NCI-H748 treated with DMSO at 0.1 percent for 48 hours (cell line): ENCODE measurements at places on chromosomes 7 and 10.

GRCh38 chr7:71995111-71995510 is 417.0 kb downstream of the CALN1 start:
- DNase-seq, result peak; percentile 76

DNA sequence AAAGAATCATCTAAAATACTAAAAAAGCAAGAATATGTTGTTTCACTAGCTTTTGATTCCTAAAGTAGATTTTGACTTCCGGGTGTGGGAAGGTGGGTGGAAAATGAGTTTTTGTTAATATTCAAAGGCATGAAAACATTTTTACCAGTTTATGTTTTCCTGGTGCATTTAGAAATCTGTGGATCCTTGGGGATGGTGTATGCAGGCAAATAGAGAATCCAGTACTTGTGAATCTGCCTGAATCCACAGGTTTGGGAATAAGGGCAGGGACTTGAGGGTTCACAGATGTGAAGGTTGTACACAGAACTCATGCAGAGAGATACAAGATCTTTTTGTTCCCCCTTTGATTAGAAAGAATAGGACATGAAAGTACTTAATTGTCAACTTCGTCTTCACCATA is 22.4 kb downstream of the AUTS2 start:
- no peak for DNase-seq

- DNase-seq, result no peak
Measured at GRCh38 chr10:31765541-31765940, 163.1 kb downstream of the ARHGAP12 start.

- no peak for DNase-seq
Measured at GRCh38 chr7:100016215-100016901, 962 bp downstream of the ZKSCAN1 start.

GRCh38 chr10:74641659-74642058 is 184.7 kb upstream of the KAT6B start:
- no peak for DNase-seq

DNA sequence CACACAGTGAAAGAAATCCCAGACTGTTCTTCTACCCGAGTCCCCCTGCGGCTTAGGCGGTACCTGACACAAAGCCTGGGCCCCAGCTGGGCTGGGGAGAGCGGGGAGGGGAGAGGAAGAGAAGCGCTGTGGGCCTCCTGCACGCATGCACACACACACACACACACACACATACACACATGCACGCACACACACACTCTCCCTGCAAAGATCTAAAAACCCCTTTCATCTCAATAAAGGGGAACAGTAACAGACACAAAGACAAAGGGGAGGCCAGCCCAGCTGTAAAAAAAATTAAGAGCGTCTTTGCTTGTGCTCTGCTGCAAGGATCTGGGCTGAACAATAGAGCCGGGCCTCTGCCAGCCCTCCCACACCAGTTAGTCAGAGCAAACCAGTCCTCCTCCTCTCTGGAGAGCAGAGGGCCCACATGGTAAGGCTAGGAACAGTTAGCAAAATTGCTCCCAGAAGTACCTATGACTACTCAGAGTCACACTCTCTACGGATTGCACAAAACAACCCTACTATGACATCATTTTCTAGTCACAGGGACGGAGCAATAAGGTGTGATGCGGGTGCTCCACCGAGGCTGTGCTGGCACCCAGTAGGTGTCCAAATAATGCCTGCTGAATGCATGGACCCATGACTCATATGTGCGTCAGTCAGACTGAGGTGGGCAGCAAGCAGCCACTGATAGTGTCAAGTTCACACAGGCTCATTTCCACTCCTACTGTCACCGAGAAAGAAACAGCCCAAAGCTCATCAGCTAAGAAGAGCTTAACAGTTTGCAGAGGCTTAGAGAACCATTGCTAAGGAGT is 9.2 kb downstream of the ITPRIP start:
- DNase-seq, result peak; percentile 19

- DNase-seq, result no peak
Measured at GRCh38 chr7:84975586-84976185, 211.2 kb downstream of the SEMA3D start.

GRCh38 chr7:149524394-149524793 is 26.8 kb upstream of the ZNF746 start:
- DNase-seq, result no peak

- no peak for DNase-seq
Measured at GRCh38 chr10:118966076-118966849, 63.3 kb upstream of the NANOS1 start.

GRCh38 chr10:106705681-106706100 is 458.8 kb downstream of the SORCS1 start:
- DNase-seq, result peak; percentile 27

GRCh38 chr7:98334081-98334480 is 52.6 kb downstream of the BRI3 start:
- no peak for DNase-seq
